ENCODE measurements at places on chromosomes 3 and 15.

- DNase-seq = no peak
Observed at GRCh38 chr3:42804831-42805132, 492 bp upstream of the HIGD1A start.

- DNase-seq = no peak
Observed at GRCh38 chr3:64264501-64265109, 39.3 kb upstream of the PRICKLE2 start.

DNA sequence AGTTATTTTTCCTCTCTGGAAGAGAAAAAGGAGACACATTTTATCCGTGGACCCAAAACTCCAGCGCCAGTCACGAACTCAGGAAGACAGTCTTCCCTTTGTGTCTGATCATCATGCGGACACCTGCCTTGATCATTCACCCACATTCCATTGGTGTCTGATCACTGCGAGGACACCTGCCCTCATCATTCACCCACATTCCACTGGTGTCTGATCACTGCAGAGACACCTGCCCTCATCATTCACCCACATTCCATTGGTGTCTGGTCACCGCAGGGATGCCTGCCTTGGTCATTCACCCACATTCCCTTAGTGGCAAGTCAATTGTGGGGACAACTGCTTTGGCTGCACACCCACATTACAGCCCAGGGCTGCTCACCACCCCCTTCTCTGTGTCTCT lies 148.9 kb downstream of the ROBO1 start:
- DNase-seq = no peak

- no peak for DNase-seq
Observed at GRCh38 chr15:57343498-57343897, 32.8 kb upstream of the CGNL1 start.

- no peak for DNase-seq
Observed at GRCh38 chr3:152243301-152243711, 25.4 kb upstream of the MBNL1 start.

GRCh38 chr3:104069114-104069513 lies 1297.6 kb upstream of the ALCAM start:
- no peak for DNase-seq

GRCh38 chr3:143045639-143046038 lies 44.3 kb downstream of the U2SURP start:
- DNase-seq = no peak

- no peak for DNase-seq
Observed at GRCh38 chr3:159829539-159830227, 159.0 kb upstream of the IL12A start.

DNA sequence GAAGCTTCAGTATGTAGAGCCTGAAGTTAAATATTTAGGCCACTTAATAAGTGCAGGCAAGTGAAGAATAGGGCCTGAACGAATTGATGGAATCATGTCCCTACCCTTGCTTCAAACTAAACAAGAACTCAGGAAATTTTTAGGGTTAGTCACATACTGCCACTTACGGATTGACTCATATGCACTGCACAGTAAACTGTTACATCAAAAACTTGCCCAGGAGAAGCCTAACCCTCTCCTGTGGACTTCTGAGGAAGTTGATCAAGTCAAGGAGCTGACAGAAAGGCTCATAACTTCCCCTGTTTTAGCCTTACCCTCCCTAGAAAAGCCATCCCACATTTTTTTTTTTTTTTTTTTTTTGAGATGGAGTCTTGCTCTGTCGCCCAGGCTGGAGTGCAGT lies 20.6 kb upstream of the KBTBD12 start:
- DNase-seq = no peak

DNA sequence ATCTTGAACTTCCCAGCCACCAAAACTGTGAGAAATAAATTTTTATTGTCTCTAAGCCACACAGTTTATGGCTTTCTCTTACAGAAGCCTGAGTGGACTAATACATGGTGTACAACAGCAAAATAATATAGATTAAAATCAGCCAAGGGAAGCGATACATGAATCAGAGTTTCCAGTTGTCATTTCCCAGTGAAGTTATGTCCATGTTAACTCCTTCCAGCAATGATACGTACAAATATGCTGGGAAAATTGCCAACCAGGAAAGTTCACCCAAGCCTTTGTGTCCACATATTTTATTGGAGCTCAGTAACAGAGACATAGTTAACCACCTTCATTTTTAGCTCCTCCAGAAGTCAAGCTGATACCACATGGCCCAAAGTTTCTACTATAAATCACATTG lies 280.9 kb upstream of the KCNMB2 start:
- no peak for DNase-seq

DNA sequence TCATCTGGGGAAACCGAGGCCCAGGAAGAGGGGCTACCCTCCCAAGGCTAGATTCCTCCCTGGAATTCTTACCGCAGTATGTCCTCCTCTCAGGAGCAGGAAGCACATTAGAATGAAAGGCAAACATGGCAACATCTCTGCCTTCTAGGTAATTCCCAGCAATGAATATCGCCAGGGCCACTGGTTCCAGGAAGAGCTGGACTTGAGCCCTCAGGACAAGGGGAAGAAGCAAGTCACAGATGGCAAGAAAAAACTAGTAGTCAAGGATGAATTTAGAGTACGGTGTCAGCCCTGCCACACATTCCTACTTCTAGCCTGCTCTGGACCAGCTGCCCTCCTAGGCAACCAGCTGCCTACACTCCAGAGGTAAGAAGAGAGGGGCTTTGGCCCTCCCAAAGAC lies 42.9 kb downstream of the MEGF11 start:
- DNase-seq = no peak

- DNase-seq = no peak
Observed at GRCh38 chr3:112047264-112047663, 12.7 kb downstream of the TMPRSS7 start.

DNA sequence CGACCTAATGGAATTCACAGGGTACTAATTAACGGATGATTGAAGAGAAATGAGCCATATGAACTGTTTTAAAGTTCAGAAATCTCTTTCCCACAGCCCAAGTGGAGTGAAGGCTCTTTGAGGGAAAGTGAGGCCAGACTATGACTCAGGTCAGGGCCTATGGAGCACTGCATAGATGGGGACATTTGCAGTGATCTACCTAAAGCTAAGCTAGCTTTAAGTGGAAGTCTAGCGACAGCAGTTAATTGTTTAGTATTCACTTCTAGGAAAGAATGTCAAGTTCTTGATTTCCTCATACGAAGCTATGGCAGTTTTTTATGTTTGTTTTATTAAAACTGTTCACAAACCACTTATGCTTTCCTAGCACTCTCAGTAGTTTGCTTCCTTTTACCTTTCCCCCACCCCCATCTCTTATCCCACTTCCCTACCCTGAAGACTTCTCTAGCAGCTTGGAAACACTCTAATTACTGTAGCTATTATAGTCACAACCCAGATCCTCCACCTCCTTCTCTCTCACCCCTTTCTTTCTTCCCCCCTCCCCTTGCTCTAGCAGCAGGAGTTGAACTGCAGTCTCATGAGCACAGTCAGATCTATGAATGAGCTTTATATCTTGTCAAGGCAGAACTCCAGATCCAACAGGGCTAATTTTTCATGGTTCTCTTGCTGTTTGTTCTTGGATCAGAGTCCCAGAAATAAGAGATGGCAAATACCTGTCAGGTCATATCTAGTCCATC lies 6.2 kb downstream of the ZNF609 start:
- no peak for DNase-seq

GRCh38 chr3:194725346-194725745 lies 39.7 kb downstream of the FAM43A start:
- no peak for DNase-seq

- DNase-seq = no peak
Observed at GRCh38 chr15:86773736-86774135, 694.1 kb downstream of the AGBL1 start.

- DNase-seq = no peak
Observed at GRCh38 chr3:86991840-86992435, 989 bp upstream of the VGLL3 start.

DNA sequence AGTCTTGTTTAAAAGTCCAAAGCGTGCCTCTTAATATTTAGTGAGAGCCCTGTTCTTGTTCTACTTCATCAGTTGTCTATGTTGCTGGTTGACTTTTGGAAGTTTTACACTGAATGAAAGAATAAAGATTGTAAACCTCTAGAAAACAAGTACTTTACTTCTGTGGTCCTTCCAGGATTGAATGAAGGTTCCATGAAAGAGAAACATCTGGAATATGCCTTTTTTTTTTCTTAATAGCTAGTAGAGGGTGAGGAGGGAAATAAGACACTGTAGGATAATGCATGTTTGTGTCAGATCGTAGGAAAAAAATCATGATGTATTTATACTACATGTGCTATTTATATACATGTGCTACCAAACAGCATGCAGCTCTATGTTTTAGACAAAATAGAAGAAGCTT lies 203.0 kb downstream of the GHSR start:
- DNase-seq = no peak

Measured in hypothalamus (tissue), 51 donors.